ENCODE measurements at places on chromosomes 3 and 15.

DNA sequence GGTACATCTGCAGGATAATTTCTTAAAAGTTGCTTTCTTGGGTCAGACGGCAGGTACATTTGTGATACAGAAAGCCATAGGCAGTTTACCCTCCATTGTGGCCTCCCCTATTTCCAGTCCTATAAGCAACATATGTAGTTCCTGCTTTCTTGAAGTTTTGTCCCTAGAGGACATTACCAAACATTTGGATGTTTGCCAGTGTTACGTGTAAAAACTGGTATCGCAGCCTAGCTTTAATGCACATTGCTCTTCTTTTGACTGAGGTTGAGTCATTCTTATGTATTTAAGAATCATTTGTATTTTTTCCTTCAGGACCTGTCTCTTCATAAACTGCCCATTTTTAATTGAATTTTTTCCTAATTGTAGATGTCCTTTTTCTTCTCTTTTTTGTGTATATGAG lies 114.3 kb downstream of the DIPK2A start:
- H3K4me1 ChIP-seq = no peaks in the 10 kb centered on the region
- no peak overlapping the region for H3K27ac ChIP-seq
- no peak overlapping the region for H3K4me3 ChIP-seq
- H3K36me3 ChIP-seq = no peaks in the 10 kb centered on the region
- DNase-seq = no peak
- no peaks in the 10 kb centered on the region for H3K27me3 ChIP-seq

- H3K27ac ChIP-seq = no peak overlapping the region
- no peak for DNase-seq
- peaks cover 32% of the 10 kb centered on the region for H3K4me1 ChIP-seq
- no peaks in the 10 kb centered on the region for H3K27me3 ChIP-seq
- H3K36me3 ChIP-seq = no peaks in the 10 kb centered on the region
These were observed 593.3 kb upstream of the KCNMB2 start for GRCh38 chr3:177942911-177943310.

DNA sequence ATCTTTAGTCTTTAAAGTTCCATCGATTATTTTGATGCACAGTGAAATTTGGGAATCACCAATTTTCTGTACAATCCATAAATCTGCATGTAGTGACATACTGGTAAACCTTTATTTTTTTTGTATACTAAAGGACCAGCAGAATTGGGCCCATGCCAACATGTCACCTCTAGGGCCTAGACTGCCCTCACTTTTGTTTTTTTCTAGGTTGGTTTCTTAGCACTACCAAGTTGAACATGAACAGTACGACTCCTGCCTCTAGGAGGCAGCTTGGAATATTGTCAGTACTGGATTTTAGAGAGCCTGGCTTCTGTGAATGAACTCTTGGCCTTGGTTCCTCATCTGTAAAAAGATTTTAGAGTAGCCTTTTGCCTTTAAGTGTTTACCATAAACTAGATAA lies 32.3 kb downstream of the NKIRAS1 start:
- no peak for DNase-seq
- no peaks in the 10 kb centered on the region for H3K27me3 ChIP-seq
- no peaks in the 10 kb centered on the region for H3K4me1 ChIP-seq
- H3K36me3 ChIP-seq = peaks cover 8% of the 10 kb centered on the region

DNA sequence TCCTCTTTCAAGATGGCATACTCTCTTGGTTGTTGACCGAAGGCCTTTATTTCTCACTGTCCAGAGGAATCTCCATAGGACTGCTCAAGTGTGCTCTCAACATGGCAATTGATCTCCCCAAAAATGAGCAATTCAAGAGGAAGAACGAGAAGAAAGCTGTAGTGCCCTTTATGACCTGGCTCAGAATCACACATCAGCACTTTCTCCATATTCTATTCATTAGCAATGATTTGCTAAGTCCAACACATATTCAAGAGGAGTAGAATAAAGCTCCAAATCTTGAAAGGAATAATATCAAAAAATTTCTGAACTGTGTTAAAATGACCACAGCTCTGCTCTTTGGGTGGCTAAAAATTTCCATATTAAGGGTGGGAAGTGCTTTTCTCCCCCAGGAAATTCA lies 151.6 kb upstream of the SYNPR start:
- no peak overlapping the region for H3K4me3 ChIP-seq
- no peak for DNase-seq
- no peaks in the 10 kb centered on the region for H3K27me3 ChIP-seq
- no peaks in the 10 kb centered on the region for H3K4me1 ChIP-seq

DNA sequence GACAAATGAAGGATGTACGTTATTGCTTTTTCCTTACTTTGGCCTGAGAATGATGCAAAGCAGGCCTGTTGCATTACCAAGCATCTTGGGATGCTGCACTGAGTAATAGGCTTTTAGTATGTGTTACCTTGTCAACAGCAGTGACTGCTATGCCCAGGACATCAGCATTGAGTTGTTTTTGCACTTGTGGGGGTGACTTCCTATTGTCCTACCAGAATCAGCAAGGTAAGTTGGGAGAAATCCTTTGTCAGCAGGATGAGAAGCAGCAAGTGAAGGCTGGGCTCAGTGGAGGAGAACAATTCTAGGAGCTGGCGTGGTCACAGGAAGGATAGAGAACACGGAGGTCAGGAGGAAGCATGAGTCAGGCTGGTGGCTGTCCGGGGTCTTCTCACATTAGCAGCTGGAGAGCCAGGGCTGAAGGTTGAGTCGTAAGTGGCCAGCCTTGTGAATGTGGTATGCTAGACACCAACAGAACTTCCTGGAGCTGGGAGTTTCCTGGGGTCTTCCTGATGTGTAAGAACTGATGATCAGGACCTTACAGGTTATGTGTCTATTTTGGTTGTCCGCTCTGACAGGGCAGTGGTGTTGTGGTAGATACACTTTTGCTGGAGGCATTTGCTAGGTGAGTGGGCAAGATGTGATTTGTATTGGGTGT lies 142.7 kb downstream of the FNDC3B start:
- no peak overlapping the region for H3K4me3 ChIP-seq
- H3K36me3 ChIP-seq = no peaks in the 10 kb centered on the region
- no peak for DNase-seq
- no peak overlapping the region for H3K27ac ChIP-seq

DNA sequence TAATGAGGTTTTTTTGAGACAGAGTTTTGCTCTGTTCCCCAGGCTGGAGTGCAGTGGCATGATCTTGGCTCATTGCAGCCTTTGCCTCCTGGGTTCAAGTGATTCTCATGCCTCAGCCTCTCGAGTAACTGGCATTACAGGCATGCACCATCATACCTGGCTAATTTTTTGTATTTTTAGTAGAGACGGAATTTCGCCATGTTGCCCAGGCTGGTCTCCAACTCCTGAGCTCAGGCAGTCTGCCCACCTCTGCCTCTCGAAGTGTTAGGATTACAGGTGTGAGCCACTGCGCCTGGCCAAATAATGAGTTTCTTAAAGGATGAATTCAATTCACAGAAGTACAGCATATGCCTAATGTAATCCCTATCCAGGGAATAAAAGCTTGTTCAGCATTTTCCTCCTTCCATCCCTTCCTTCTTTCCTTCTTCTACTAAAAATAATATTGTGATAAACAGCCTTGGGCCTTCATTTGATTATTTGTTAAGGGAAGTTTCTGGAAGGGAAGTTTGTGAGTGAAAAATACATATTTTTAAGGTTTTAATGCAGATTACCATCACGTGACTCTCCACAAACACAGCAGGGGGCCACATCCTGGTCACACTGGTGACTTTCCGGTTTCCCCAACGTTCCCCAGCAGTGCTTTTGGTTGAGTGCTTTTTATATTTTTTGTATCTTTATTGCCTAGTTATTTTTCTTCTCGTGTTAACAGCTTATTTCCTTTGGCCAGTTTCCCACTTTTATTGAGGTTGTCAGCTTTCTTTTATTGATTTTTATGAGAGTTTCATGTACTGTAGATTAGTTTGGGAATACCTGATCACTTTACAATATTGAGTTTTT lies 116.8 kb downstream of the USP13 start:
- H3K27me3 ChIP-seq = no peaks in the 10 kb centered on the region
- peaks cover 77% of the 10 kb centered on the region for H3K36me3 ChIP-seq
- DNase-seq = peak; percentile 24
- no peak overlapping the region for H3K4me3 ChIP-seq

GRCh38 chr3:73772076-73772886 lies 147.5 kb upstream of the PDZRN3 start:
- peaks cover 3% of the 10 kb centered on the region for H3K4me1 ChIP-seq
- no peak for DNase-seq
- H3K36me3 ChIP-seq = no peaks in the 10 kb centered on the region

DNA sequence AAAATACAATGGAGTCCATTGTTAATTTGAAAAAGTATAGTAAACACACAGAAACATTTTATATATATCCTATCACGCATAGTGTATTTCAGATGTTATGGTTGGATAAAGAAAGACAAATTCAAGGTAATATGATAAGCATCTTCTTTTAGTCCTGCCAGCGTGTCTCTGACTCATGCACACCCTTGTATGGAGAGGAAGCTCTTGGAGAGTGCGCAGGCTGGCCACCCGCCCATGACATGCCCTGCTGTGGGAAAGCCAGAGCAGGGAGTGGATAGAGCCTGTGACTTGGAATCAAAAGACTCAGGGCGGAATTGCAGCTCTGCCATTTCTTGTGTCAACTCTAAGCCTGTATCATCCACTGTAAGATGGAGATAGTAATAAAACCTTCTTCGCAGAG lies 23.0 kb upstream of the COPG1 start:
- H3K4me3 ChIP-seq = no peak overlapping the region
- no peak for DNase-seq
- H3K27me3 ChIP-seq = no peaks in the 10 kb centered on the region
- H3K4me1 ChIP-seq = peaks cover 5% of the 10 kb centered on the region
- H3K27ac ChIP-seq = no peak overlapping the region

DNA sequence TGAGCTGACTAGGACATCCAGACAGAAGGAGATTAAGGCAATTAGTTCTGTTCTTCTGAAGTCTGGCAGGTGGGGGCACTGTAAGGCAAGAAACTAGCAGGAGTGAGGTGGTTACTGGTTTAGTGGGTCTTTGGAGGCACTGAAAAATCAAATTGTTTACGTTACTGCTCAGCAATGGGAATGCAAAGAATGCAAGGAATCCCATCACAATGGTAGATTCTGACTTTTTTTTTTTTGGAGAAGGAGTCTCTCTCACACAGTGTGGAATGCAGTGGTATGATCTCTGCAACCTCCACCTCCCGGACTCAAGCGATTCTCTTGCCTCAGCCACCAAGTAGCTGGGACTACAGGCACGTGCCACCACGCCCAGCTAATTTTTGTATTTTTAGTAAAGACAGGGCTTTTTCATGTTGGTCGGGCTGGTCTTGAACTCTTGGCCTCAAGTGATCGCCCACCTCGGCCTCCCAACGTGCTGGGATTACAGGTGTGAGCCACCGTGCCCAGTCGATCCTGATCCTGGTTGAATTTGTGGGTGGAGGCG lies 16.4 kb downstream of the FAM107A start:
- no peak overlapping the region for H3K27ac ChIP-seq
- no peaks in the 10 kb centered on the region for H3K36me3 ChIP-seq
- H3K4me1 ChIP-seq = no peaks in the 10 kb centered on the region
- peaks cover 8% of the 10 kb centered on the region for H3K27me3 ChIP-seq

- no peak overlapping the region for H3K27ac ChIP-seq
- no peaks in the 10 kb centered on the region for H3K27me3 ChIP-seq
- DNase-seq = no peak
- H3K4me1 ChIP-seq = no peaks in the 10 kb centered on the region
- H3K36me3 ChIP-seq = no peaks in the 10 kb centered on the region
- H3K4me3 ChIP-seq = no peak overlapping the region
These were observed 145.6 kb upstream of the GMNC start for GRCh38 chr3:191008074-191008473.

DNA sequence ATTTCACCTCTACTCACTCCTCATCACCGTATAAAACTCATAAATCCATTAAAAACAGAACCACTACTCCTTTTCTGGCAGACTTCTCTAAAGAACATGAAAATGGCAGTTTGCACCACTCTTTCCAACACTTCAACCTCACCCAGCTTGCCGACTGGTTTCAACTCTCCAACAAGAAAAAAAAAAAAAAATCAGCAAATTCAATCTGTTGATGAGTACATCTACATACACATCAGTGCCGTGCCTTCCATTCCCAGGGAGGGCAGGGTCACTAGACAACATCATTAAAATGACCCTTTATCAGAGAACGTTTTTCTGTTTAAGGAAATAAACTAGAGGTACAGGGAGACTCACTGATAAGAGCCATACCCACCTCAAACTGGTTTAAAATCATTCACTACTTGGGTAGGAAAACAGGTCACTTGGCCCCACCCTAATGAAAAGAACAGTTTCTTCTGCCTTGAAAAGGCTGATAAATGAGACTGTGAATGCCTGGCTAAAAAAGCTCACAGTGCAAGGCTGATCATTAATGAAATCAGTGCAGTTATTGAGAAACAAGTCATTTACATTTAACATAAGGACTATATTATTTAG lies 6.0 kb downstream of the ANXA2 start:
- no peak overlapping the region for H3K27ac ChIP-seq
- no peaks in the 10 kb centered on the region for H3K36me3 ChIP-seq
- no peak for DNase-seq
- no peak overlapping the region for H3K4me3 ChIP-seq
- H3K27me3 ChIP-seq = peaks cover 9% of the 10 kb centered on the region

- no peaks in the 10 kb centered on the region for H3K27me3 ChIP-seq
- H3K27ac ChIP-seq = no peak overlapping the region
- no peaks in the 10 kb centered on the region for H3K4me1 ChIP-seq
- no peak overlapping the region for H3K4me3 ChIP-seq
These were observed 22.6 kb upstream of the ANO10 start for GRCh38 chr3:43644443-43644842.

DNA sequence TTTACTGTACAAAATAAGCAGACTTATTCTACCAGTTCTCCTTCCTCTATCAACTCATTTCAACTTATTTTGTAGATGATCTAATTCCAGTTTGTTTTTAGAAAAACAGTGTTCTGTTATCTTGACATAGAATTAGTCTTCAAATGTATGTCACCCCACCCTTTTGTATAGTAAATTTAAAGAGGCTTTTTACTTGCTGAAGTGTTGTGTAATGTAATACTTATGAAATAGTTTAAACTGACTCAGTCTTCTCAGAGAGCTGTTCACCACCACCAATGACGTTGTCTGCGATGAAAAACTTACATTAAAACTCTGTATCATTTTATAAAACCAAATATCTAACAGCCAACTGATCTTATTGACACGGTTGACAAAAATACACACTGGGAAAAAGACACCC lies 82.9 kb downstream of the RAP2B start:
- H3K27me3 ChIP-seq = no peaks in the 10 kb centered on the region
- H3K4me3 ChIP-seq = no peak overlapping the region
- H3K27ac ChIP-seq = no peak overlapping the region
- H3K4me1 ChIP-seq = no peaks in the 10 kb centered on the region
- H3K36me3 ChIP-seq = no peaks in the 10 kb centered on the region
- no peak for DNase-seq

- H3K27me3 ChIP-seq = peaks cover 15% of the 10 kb centered on the region
- no peaks in the 10 kb centered on the region for H3K36me3 ChIP-seq
- H3K4me3 ChIP-seq = no peak overlapping the region
- no peak for DNase-seq
- H3K4me1 ChIP-seq = no peaks in the 10 kb centered on the region
These were observed 260.7 kb downstream of the OPA1 start for GRCh38 chr3:193853511-193854219.

DNA sequence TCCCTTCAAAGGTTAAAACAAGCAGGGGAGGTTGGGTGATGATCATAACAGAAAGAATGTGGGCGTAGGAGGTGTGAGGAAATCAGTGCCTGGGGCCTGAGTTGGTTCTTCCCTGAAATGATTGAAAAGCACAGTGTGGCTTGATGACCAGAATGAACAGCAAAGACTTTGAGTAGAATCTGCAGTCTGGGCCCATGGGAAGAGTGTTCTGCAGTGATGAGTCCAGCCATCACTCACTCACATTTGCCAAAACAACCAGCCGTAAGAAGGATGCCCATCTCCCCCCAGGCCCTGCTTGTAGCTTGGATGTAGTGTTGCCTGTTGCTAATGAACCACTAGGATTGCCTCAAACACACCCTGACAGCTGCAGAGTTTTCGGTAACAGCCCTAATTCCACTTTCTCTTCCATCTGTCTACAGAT lies 67.9 kb downstream of the VGLL3 start:
- DNase-seq = no peak
- no peaks in the 10 kb centered on the region for H3K36me3 ChIP-seq
- H3K27me3 ChIP-seq = no peaks in the 10 kb centered on the region
- no peak overlapping the region for H3K4me3 ChIP-seq
- no peaks in the 10 kb centered on the region for H3K4me1 ChIP-seq
